ENCODE measurements at places on chromosomes 4 and X. TPM values are rescaled to one million over a fixed set of nuclear protein-coding genes. Genes with fewer than 3 reads are reported as not detected.

MTTP gene
- 0.23 TPM for total RNA-seq

CT55 gene
- total RNA-seq, result not detected

GBA3 gene
- total RNA-seq, result not detected

MAGT1 gene
- total RNA-seq, result 142 TPM

P2RY4 gene
- not detected for total RNA-seq

ARSD gene
- total RNA-seq, result 32.2 TPM

RRH gene
- total RNA-seq, result not detected

DDX53 gene
- total RNA-seq, result not detected

MECP2 gene
- total RNA-seq, result 34.9 TPM

GATA1 gene
- not detected for total RNA-seq

CCDC160 gene
- total RNA-seq, result not detected

GYG2 gene
- 0.68 TPM for total RNA-seq

PABPC5 gene
- total RNA-seq, result 2.0 TPM

KLF3 gene
- total RNA-seq, result 32.7 TPM

NAA15 gene
- 23.7 TPM for total RNA-seq

RS1 gene
- total RNA-seq, result not detected

IGFBP7 gene
- 2,129 TPM for total RNA-seq
